ENCODE measurements at places on chromosomes 5 and 9.

DNA sequence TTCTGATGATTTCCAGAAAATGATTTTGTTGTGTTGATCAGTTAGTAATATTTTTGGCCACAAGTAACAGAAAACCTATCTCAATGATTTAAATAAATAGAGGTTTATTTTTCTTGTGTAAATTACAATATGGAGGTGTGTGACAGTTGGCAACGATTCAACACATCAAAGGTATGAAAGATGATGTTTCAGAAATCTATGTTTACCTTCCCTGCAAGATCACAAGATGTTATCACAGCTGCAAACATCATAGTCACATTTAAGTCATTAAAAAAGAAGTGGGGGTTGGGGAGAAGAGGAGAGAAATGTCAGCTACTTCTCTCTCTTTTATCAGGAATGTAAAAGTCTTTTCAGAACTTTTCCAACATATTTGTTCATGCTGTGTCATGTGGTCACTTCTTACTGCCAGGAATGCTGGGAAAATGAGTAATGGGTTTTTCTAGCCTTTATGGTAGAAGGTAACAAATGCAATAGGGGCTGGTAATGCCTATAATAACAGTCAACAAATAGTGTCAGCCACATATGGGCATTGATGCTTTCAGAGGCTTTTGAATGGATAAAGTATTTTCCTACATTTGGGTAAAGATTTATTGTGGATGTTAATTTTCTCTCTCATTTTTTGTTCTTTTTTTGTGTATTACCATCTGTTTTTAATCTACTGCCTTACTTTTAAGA lies 742.7 kb downstream of the TLE1 start:
- no peak for DNase-seq

DNA sequence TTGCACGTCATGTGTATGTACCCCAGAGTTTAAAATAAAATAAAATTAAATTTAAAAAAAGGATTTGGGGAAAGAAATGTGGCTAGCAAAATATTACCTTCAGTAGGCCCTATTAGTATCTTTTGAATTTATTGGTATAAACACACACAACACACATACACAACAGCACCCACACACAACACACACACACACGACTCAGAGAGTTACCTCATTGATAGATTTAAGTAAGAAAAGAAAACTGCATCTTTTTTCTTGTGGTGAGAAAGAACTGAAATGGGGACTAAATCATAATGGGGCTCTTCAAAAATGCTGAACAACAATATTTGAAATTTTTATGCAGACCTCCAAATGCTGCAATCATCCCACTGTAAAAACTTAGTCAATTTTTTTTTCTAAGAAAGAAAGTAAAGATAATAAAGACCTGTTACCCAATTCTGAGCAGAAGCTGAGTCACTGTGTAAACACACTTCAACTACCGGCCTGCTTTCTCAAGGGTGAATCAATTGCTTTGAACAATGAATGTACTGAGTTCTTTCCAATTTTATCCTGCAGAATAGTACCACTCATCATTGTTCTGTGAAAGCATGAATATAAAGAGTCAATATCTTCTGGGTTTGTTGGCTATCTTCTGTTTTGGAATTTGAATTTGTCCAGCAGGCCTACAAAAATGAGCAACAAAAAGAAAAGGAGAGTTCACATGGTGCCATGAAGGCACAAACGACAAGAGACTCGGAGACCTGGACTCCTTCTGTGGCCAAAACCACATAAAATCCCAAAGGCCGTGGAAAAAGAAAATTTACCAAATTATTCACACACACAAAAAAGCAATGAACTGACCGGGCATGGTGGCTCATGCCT lies 57.9 kb upstream of the CCNG1 start:
- no peak for DNase-seq

DNA sequence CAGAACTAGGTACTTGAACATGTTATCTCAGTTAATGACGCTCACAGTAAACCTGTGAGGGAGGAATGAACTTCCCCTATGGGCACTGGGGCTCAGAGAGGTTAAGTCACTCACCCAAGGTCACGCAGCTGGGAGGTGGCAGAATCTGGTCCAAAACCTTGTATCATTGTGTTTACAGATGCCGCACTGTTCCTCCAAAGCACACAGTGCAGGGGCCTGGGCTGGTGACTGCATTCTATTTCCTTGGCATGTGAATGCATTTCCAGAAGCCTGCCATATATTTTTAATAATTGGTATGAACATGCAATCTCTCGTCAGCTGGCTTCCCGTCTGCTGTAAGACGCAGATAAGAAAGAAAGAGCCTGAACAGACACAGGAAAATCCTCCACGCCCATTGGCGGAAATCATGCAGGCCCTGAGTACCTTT lies 77.0 kb upstream of the TBC1D2 start:
- DNase-seq, result no peak

DNA sequence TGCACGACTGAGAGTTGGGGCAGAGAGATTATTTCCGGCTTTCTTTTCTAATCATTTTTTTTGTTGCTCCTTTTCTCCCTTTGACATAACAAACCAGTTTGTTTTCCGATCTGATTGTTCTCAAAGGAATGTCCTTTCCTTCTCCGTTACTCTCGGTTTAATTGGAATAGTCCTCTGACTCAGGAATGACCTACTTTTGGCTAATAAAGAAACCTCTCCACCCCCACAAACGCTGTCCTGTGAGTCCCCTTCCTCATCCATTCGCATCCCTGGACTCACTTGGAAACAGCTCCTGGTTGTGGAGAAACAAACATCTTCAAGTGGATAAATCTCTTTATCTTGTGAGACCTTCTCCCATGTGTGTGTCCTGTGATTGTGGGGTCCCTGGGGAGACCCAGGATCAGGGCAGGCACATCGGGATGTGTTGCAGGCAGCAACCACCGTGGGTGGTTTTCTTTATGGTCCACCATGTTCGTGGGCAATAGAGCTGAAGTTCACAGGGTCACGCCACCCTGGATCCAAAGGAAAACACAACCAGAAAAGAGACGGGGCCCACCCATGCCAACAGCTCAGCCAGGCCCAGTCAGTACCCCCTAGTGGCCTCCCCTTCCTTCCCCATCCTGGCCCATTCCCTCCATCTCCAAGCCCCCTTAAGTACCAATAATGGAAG lies 45.2 kb upstream of the NEK6 start:
- no peak for DNase-seq

DNA sequence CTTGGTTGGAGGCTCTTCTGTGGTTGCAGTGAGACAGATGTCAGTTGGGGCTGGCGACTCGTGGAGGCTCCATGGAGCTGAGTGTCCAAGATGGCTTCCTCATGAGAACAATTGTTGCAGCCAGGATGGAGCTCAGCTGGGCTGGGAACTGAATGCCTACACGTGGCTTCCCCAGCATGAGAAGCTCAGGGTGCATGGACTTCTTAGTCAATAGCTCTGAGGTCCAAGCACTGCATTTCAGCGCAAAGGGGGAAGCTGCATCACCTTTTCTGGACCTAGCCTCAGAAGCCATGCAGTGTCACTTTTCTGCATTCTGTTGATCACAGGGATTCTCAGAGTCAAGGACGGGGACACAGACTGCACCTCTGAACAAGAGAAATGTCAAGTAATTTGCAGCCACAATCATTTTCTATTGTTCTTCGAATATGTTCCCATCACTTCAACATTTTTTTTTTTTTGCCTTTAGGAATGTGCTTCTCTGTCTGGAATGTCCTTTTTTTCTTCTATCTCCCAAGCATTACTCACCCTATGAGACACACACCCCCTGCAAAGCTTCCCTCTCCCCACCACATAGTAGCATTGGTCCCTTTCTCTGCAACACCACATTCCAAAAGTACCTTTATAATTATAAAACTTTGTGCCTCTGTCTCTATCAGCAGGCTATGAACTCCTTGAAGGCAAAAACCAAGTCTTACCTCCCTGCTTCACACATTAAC lies 57.5 kb upstream of the STK32A start:
- no peak for DNase-seq

Measured in CD4-positive, alpha-beta T cell (primary cell).